Stimulated activated CD4-positive, alpha-beta T cell treated with anti-CD3 and anti-CD28 coated beads, Interleukin-2, amount 100 ng/mL, for 24 hours (primary cell): ENCODE measurements at places on chromosomes 2 and 18.
A peak's percentile ranks its signal among the peaks of the same experiment; 100 is the strongest.

- DNase-seq, result no peak
Measured at GRCh38 chr2:72134997-72135800, 12.5 kb downstream of the CYP26B1 start.

DNA sequence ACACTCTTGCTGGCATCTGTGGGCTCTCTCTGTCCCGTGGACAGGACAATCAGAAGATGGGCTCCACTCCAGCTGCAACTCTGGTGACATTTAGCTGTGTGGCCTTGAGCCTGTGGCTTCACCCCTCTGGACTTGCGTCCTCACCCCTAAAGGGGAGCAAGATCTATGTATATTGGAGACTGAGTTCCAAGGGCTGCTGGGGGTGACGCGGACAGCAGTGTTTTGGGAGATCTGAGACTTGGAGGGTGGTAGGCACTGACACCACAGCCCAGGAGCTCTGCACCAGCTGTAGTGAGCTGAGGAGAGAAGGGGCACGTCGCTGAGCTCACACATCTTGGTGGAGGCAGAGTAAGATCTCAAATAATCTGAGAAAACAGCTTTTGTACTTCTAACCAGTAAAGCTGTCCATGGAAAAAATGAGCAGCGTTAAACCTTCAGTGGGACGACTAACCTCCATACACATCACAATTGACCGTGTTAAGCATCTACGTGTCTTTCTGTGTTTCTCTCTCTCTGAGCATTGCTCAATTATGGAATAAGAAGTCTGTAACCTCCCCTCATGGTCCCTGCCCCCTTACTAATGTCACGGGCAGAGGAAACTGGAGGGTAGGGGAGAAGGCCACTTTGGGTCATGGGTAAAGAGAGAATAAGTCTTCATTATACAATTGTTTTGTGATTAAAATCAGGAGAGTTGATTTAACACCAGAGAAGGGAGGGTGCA, 85.8 kb downstream of the SH3RF3 start:
- no peak for DNase-seq

DNA sequence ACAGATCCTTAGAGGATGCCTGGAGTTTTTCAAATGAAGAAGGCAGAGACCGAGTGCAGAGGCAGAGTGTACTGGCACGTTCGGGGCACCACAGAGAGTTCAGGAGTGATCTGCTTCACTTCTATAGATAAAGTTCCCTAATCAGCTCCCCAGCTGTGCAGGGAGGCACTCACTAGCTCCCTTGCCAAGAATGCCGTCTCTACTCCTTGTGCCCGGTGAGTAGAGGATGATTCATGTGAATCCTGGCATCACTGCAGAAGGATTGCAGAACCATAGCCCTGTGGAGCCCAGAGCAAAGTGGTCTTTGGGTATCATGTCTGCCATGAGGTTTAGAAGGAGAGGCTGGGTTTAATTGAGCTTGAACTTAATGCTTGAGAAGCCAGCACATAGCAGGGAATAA, 510.1 kb upstream of the RAB6C start:
- DNase-seq, result no peak

- no peak for DNase-seq
Measured at GRCh38 chr2:63060472-63060991, 9.9 kb downstream of the OTX1 start.

- no peak for DNase-seq
Measured at GRCh38 chr18:30177056-30177455, 865.5 kb downstream of the DSC3 start.

DNA sequence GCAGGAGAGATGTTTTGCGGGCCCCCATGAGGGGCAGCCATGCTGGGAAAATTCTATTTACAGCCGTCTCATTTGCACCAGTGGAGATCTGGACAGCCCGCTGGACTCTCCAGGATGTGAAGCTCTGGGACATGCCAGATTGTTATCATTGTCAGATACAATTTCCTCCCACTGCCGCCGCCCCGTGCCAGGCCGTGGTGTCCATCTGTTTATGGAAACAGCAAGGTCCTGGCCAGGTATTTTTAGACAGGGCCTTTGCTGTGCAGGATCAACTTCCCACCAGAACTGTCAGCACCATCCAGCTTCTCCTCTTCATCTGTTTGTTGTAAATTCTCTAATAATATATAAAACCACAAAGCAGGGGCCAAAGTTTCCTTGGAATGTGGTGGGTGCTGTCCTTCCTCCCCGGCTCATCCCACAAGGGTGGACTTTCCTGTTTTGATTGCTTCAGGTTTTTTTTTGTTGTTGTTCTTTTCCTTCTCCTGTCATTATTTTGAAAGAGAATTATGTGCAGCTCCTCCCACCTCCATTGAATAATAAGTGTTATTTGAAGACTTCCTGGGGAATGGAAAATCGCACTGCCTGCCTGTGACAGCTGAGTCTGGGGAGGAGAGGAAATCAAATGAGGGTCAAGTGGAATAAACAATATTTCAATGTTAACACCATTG, 398.1 kb downstream of the TNS1 start:
- DNase-seq, result no peak

- DNase-seq, result peak; percentile 81
Measured at GRCh38 chr2:96839293-96839874, 4.4 kb downstream of the ANKRD23 start.

- no peak for DNase-seq
Measured at GRCh38 chr2:152613235-152613634, 104.0 kb downstream of the PRPF40A start.

- peak; percentile 31 for DNase-seq
Measured at GRCh38 chr2:171210864-171211431, 50.3 kb upstream of the TLK1 start.

DNA sequence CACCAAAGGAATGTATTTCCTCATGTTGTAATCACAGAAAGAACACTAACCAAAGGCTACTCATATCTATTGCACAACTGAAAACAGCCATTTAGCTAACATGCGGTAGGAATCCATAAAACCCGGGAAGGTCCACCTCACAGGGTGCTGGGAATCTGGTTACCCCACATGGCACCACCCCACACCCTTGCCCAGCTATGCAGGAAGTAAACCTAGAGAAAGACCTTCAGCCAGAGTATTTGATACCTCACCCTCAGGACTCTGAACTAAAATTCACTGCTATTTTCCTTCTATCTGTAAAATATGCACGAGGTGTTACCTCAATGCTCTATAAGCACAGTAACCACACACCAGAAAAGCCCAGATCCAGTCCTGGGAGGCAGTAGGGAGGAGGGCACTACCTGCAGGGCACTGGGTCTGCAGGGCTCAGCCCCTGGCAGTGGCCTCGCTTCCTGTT, 45.8 kb downstream of the PTPN2 start:
- no peak for DNase-seq

DNA sequence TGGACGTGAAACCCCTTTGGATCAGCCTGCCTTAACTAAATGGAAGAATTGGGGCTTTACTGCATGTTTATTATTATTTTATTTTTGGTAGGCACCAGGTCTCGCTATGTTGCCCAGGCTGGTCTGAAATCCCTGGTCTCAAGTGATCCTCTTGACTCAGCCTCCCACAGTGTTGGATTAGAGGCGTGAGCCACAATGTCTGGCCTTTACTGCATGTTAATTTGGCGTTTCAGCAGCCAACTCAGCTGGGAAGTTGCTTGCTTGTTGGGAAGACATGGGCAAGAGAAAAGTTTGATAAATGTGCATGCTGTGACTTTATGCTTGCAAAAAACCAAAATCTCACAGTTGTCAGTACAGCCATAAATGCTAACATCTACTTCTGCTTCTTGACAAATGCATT, 105.1 kb downstream of the FMNL2 start:
- DNase-seq, result no peak

DNA sequence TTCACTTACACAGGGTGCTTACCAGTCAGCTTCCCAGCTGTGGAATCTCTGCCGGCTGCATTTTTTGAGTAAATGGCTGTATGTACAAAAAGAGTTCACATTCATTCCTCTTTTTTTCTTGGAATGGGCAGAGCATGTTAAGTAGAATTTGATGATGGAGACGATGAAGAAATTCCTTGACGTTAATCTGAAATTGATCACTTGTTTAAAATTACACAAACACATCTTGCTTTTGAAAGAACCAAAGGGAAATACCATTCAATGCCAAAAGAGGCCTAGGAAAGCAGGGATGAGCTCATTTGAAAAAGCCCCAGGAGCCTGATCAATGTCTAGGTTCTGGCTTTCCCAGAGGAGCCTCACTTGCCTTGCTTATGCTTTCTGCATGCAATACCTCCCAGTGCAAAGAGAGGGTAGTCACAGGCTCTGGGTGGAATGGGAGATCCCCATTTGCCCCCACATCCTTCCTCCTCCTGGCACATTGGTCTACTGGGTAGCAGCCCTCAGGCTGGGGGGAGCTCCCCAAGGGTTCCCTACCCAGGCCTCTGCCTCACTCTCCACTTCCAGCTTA, 12.3 kb upstream of the SMAD7 start:
- DNase-seq, result no peak

DNA sequence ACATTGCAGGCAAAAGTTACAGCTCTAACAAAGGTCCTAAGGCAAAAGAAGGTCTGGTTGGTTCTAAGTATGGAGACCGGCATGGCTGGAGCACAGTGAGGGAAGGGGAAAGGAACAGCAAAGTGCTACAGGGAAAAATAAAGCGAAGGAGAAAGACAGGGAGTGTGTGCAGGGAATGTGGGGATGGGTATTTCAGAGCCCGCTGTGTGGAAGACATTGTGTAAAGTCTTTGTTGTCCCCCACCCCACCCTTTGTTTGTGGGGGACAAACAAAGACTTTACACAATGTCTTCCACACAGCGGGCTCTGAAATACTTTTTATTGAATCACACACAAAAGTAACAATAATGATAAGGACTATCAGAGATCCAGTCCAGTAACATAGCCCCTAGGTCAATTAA, 28.9 kb upstream of the C2orf15 start:
- no peak for DNase-seq

GRCh38 chr2:212619954-212620353, 81.4 kb upstream of the ERBB4 start:
- no peak for DNase-seq

DNA sequence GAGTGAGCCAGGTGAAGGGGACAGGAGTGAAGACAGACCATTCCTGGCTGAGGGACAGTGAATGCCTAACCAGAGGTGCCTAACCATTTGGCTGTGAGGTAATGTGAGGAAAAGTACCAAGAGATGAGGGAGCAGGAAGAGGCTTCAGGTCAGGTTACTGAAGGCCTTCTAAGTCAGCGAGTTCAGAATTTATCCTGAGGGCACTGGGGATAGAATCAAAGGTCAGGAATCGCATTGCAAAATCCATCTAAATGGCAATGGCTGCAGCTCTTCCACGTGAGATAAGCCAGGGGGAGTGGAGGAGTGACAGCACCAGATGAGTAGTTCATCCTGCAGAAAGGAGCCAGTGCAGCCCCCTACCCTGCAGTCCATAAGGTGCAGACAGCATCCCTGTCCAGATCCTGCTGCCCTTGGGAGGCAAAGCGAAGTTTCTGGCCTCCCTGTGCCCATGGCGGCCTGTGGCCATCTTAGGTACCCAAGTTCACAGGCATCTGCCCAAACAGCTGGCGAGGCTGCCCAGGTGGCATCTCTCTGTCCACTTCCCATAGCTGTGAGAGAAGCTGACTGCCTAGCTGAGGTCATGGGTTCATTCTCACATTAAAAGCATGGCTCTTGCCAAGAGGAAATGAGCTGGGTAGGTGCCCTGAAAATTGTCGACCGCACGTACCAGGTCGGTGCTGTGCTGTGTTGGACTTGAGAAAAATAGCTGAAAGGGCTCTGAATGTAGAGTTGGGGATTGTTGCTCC, 49.5 kb downstream of the CYP27C1 start:
- DNase-seq, result no peak

- no peak for DNase-seq
Measured at GRCh38 chr2:134736167-134736880, 17.5 kb upstream of the TMEM163 start.

DNA sequence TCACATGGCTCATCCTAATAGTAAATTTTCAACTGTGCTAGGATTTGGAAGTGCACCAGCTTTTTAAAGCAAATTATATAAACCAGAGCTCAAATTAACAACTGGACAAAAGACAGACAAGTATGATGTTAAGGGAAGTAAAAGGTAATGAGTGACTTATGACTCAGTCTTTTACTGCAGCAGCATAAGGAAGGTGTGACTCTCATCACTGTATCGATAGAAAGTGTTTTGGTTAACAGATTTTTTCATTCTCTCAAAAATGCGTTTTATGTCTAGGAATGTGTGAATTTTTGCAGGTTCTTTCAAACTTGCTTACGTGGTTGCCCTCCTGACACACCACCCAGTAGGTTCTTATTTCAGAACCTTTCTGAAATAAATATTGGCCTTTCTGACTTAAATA, 244.2 kb upstream of the BOD1L2 start:
- DNase-seq, result no peak

DNA sequence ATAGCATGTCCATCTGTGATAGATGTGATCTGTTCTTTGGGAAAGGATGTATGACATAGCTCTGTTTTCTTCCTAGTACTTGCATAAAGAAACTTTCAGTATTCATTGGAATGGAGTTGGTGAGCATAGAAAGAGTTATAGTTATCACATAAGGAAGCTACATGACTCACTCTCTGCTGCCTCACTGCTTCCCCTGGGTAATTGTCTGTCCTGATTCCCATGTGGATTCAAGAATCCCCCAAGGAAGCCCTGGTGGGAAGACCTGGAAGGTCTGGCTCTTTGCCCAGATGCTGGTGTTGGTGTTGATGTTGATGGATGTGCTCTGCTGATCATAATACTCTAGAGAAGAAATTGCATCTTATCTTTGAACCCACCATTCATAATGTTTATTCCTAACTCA, 60.6 kb downstream of the PTPN4 start:
- DNase-seq, result no peak

- no peak for DNase-seq
Measured at GRCh38 chr2:128654408-128654807, 335.7 kb upstream of the HS6ST1 start.

DNA sequence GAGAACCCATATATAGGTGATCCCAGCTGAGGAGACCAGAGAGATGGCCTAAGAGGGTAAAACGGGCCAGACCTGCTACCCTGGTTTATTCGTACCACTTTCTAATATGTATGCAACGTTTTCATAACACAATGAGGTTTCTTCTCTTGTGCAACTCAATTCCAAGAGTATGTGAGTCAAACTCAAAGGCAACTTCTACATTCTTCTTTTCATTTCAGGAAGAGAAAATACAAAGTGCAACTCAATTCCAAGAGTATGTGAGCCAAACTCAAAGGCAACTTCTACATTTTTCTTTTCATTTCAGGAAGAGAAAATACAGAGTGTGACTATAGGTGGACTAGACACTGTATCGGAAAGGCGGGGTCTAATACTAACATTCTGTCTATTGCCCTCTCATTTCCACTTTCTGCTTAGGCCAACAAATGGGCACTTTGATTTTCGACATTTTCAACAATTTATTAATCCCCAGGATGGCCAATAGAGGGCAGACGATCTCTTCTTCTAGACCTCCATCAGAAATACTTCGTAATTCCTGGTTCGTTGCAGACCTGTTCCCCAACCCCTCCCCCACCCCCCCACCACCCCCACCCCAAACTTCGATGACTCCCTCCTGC, 3.7 kb upstream of the CRIM1 start:
- no peak for DNase-seq

DNA sequence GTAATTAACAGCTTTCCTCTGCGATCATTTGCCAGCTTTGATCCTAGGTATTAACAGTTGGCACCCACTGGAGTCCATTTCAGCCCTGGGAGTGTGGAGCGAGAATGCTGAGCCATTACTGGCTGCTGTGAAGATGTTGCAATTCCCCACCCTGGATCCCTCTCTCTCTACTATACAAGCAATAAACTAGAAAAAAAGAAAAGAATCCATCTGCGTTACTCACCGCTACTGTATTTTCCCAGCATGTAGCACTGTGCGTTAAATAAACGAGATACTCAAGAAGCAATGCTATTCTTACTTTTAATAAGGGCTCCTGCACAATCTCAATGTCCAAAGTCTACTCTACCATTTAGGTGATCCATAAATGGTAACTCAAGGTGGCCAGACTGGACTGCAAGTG, 8.5 kb downstream of the RTTN start:
- DNase-seq, result no peak
